IPS-NIHi11 (cell line): ENCODE measurements at places on chromosomes 1 and 21.

- DNase-seq, result peak; percentile 56
Measured at GRCh38 chr1:227234998-227235405, 83.3 kb downstream of the CDC42BPA start.

GRCh38 chr1:152823294-152823693 is 4.0 kb upstream of the LCE1A start:
- no peak for DNase-seq

DNA sequence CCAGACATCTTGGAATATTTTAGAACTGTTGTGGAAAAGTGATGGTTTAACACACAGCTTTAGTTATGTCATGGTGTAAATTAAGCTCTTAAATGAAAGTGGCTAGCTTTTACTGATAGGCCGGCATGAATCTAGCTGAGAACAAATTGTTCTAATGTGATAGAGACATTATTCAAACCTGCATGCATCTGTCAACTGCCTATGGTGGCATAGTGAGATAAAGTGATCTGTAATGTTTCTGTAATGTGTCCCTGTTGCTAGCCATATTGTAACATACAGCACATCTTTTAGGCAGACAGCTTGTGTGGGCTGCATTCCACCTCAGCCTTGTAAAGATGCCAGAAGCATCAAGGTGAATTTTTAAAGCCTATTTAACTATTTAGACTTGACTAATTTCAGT is 16.0 kb downstream of the LRIG2 start:
- no peak for DNase-seq

- no peak for DNase-seq
Measured at GRCh38 chr1:31869449-31869848, 53.6 kb upstream of the SPOCD1 start.

DNA sequence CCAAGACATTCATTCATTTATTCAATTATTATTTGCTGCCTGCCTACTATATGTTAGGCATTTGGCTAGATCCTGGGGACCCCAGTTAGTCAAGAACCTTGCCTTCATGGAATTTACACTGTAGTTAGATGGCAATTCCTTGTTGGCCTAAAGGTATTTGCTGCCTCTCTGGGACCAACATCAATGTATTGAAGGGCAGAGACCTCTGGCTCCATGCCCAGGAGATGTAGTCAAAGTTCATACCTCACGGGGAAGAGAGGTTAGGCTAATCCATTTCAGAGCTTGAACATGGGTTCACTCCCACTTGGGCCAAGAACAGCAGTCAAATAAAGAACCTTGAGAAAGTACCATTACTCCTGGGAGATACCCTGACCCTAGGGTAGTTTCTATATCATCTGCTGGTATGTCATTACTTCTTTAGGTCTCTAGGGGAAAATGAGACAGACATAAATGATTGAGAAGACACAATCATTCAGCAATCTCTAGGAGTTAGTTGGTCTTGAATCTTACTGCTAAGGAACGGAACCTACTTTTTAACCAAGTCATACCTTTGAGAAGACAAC is 32.0 kb downstream of the SORT1 start:
- no peak for DNase-seq

GRCh38 chr1:54391450-54392209 is 14.6 kb downstream of the SSBP3 start:
- DNase-seq, result no peak

GRCh38 chr21:33396951-33397350 is 6.3 kb upstream of the IFNGR2 start:
- DNase-seq, result no peak

DNA sequence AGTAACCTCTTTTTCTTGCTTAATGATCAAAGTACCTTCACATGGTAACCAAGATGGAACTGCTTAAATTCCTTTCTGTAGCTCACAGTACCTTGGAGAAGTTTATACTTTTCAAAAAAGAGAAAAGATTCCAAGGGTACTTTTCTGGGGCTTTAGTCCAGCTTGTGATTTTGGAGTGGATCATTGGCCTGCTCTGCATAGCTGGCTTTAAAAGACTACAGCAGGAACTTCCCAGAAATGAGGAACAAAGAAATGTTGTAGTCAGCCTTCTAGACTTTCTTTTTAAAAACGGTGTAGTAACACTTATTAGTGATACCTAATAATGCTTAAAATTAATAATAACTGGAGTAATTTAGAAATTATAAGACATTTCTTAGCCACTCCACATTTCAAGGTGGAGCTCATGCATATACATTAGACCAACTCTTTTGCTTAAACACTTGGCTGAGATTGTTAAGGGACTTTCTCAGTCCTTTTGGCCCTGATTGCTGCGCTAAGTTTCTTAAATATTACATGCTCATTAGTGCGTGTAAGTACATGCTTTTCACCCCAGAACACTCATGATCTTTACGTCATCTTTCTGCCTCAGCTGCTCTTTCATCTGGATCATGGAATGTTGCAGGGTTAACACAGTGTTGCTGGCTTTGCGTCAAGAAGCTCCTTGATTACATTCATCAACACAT is 57.3 kb downstream of the SDCCAG8 start:
- DNase-seq, result no peak

DNA sequence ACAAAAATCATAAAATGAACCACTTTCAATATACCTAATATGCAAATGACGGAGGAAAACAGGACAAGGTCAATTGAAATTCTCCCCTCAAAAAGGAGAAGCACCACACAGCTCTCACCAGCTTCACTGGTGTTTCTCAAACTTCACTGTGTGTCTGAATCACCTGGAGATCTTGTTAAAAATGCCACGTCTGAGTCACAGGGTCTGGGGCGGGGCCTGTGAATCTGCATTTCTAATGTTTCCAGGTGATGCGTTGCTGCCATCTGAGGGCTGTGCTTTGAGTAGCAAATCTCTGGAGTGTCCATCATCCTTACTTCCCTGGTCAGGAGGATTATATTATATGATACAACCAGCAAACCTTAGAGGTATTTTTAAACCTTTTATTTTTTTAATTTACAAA is 9.0 kb downstream of the CLDN19 start:
- DNase-seq, result peak; percentile 35

GRCh38 chr1:175331891-175332290 is 139.3 kb upstream of the KIAA0040 start:
- no peak for DNase-seq

DNA sequence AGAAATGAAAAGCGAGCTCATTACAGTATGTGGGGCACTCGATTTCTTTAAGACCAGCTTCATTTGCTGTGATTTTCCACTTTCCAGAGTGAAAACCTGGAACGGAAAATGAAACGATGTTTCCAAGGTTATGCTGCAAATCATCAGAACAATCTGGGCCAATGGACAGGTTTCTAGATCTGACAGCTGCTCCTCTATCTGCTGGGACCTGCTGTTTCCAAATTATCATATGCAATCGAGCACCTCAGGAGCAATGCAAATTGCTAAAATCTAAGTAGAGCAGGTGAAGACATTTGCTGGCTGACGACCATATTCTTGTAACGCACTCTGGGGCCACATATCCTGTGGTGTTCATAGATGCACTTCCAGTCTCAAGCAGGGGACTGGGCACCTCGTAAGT is 39.7 kb upstream of the TIAM1 start:
- no peak for DNase-seq

DNA sequence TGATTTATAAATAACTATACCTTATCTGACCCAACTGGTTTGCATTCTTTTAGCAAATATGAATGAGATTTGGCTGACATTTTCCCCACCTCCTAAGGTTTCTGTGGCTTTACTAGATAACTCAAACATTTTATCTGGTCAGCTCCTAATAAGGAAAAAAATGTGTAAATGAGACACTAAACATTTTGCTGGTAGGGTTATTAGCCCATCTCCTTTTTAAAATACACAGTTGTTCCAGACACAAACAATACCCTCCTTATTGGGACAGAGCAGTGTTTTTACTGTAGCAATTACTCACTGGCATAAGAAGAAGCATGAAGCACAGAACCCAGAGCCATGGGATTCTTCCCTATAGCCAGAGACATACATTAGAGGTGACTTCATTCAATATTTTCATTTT is 53.8 kb upstream of the NUF2 start:
- DNase-seq, result no peak

GRCh38 chr1:118081387-118081786 is 103.6 kb downstream of the SPAG17 start:
- no peak for DNase-seq

DNA sequence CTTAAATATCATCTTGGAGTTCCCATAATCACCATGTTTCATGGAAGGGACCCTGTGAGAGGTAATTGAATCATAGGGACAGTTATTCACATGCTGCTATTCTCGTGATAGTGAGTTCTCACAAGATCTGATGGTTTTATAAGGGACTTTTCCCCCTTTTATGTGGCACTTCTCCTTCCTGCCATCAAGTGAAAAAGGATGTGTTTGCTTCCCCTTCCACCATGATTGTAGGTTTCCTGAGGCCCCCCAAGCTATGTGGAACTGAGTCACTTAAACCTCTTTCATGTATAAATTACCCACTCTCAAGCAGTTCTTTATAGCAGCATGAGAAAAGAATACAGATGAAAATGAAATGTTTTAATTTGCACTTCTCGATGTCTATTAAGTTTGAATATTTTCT is 112.0 kb downstream of the ZNF648 start:
- DNase-seq, result no peak

GRCh38 chr1:203287109-203287893 is 18.0 kb upstream of the BTG2 start:
- DNase-seq, result no peak

DNA sequence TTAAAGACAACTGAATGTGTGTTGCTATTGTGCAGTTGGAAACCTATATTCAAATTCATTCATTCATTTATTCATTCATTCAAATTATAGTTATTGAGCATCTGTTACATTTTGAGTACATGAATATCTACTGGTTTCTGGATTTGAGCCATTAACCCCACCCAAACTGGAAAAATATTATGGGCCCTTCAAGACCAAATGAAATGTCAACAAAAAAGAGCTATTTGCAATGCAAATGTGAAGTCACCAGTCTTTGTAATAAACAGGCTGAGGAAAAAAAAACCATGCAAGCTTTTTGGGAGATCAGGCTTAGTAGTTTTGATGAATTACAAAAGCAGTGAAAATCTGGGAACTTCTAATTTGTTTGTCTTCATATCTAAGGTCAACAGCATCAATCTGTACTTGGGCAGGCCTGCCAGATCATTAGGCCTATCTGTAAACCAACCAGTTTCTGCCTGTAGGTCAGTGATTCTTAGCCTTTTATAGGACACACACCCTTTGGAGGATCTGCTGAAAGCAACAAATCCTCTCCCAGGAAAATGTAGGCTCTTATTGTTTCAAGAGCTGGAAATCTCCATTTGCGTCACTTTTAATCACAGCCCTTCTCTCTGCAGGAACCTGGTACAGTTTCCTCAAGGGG is 134.7 kb downstream of the FAM78B start:
- DNase-seq, result no peak

DNA sequence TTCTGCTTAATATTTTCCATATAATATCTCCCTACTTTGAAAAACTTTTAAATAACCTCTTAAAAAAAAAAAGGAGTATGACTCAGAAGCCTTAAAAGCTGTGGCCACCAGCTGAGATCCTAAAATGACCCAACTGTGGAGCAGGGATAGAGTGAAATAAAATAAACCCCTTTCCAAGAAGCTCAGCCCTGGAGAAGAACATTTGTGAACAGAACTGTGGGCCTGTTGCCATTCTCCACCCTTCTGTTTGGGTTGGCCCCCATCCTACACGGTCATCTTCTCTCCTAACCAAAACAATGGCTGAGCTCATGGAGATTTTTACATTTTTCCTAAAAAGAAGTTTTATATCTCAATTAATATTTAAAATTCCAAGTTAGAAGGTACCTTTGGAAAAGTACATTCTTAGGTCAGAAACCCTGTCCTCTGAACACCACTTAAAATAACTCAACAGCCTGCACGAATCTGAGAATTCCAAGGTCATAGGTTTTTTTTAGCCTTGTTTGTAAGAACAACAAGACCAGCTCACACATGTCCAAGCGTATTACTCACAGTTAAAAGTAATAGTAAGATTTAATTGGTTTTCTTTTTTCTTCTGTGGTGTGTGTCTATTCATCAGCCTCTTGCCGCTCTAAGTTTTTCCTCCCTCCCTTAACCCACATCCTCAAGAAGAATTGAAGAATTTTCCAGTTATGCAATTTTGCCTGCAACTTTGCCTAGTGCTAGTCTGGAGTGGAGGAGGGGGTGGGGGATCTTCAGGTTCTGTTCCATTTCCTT is 107.7 kb upstream of the ERRFI1 start:
- no peak for DNase-seq

GRCh38 chr1:164742745-164743144 is 183.8 kb downstream of the PBX1 start:
- DNase-seq, result no peak

DNA sequence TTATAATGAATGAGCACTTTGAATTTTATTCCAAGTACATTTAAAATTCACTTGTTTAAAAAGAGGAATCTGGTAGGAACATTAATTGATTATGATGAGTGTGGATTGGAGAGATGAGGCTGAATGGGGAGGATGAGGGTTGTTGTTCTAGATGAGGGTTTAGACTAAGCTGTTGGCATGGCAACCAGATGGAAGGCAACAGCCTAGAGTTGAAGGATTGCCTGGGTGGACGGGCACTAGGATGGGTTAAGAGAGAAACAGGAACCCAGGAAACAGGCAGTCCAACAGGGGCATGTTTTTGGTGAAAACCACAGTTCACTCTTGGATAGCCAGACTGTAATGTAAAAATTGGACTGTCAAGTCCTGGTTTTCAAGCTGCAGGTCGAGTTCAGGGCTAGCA is 125.5 kb downstream of the CHRM3 start:
- DNase-seq, result peak; percentile 19

- no peak for DNase-seq
Measured at GRCh38 chr1:57520743-57521515, 97.1 kb upstream of the DAB1 start.

- no peak for DNase-seq
Measured at GRCh38 chr1:65213271-65214023, 65.4 kb downstream of the AK4 start.

DNA sequence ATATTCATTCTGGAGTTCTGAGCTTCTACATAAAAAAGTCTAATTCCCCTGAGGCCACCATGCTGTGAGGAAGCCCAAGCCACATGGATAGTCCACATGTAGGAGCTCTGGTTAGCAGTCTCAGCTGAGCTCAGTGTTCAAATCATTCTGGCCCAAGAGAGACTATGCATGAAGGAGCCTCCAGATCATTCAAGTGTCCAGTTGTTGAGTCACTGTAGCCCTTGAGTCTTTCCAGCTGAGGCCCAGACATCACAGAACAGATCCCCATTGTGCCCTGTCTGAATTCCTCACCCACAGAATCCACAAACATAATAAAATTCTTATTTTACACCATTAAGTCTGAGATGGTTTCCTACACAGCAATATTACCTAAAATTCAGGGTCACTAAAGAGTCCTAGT is 107.0 kb upstream of the NGF start:
- DNase-seq, result no peak

- no peak for DNase-seq
Measured at GRCh38 chr21:15219894-15220293, 155.1 kb upstream of the NRIP1 start.

- no peak for DNase-seq
Measured at GRCh38 chr1:14778541-14778897, 180.0 kb downstream of the KAZN start.

DNA sequence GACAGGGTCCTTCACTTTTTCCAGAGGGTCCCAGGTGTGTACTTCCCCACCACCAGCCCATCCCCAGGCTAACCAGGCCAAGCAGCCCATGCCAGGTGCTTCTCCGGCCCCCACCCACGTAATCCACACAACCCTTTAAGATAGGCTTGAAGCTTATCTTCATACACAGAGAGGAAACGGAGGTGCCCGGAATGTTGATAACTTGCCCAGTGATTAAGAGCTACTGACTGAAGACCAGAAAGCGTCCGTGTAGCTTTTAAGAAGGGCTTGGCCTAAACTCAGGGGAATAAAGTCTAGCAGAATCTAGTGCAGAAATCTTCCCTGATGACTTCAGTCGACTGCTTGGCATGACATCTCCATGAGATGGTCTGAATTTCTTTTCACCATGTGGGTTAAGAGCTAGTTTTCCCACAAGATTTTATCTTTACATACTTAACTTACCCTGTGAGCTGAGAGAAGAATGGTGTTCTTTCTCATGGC is 138.7 kb downstream of the GALNT2 start:
- DNase-seq, result no peak
